NCI-H69 (cell line): ENCODE measurements at places on chromosomes 4 and X.

GRCh38 chrX:152635941-152636340 is 1.8 kb upstream of the GABRQ start:
- DNase-seq, result peak; percentile 62

- no peak for DNase-seq
Measured at GRCh38 chr4:53498706-53499105, 92.6 kb downstream of the LNX1 start.

DNA sequence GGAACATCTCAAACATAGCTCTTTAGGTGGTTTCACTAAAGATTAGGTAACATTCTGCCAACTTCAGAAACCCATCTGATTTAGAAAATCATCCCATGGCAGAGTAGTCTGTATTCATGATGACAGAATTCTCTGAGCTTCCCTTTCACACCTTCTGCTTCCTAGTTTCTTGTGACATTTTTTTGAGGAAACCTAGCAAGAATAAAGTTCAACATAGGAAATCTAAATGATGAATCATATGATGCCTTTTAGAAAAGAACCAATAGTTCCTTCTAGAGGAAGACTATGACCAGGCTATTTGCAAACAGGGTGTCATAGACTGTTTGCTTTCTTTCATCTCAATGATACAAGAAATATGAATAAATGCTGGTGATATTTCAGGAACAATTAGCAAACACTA is 49.8 kb upstream of the CAMK2D start:
- DNase-seq, result no peak

GRCh38 chr4:83208371-83209365 is 75.9 kb downstream of the COQ2 start:
- peak; percentile 1 for DNase-seq

- no peak for DNase-seq
Measured at GRCh38 chrX:13287816-13288215, 32.0 kb downstream of the ATXN3L start.

- no peak for DNase-seq
Measured at GRCh38 chrX:83829874-83830273, 31.1 kb upstream of the CYLC1 start.

GRCh38 chr4:7753271-7753670 is 186.4 kb downstream of the AFAP1 start:
- DNase-seq, result no peak

DNA sequence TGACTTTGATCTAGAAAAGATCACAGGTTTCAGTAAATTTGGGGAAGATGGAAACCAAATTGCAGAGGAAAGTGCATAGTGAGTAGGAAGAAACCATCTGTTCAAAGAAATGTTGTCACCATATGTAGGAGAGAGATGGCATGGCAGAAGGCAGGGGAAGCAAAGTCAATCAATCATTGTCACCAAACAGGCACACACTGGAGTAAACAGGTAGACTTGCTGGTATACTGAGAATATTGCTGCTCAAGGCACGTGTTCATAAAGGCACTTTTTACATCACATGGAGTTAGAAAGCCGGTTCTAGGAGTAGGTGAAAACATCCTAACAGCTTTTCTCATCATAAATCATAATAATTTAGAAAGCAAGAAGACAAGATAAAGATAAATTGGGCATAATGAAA is 550.5 kb upstream of the FAT1 start:
- peak; percentile 67 for DNase-seq

DNA sequence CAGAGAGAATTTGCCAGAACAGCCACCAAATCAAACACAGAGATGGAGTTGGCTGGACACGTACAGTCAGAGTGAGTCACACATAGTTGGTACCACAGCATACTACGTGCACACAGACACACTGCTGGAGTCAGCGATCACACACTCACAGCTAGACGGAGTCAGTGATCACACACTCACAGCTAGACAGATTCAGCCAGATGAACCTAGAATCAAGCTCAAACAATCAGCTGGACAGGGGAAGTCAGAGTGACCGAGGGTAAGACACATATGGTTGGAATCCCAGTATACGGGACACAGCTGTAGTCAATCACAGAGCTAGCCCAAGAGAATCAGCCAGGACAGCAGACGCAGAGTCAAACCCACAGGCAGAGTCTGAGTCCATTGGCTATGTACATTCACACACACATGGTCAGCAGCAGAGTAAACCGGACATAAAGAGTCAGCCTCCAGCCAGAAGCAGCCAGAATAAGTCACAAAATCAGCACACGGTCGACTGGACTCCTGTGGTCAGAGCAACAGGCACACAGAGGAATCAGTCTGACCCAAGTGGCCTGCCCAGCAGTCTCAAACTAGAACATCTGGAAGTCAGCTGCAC is 4.6 kb downstream of the SLC38A5 start:
- no peak for DNase-seq

- DNase-seq, result no peak
Measured at GRCh38 chrX:152925835-152926234, 28.0 kb downstream of the ZNF185 start.

GRCh38 chr4:89876548-89876947 is 18.1 kb upstream of the MMRN1 start:
- DNase-seq, result no peak

DNA sequence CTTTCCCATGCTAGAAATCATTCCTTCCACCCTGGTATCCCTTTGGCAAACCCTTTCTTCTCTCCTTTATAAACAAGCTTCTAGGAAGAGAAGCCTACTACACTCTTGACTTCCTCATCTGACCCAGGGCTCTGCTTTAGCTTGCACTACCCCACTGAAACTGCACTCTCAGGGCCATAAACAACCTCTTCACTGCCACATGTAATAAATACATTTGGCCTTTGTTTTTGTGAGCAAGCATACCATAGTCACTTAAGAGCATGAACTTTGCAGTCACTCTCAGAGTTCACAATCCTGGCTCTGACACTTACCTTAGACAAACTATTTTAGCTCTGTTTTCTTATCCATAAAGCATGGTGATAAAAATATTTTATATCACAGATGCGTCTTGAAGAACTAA is 50.7 kb upstream of the USP38 start:
- DNase-seq, result no peak

GRCh38 chrX:17986440-17986839 is 125.3 kb upstream of the RAI2 start:
- DNase-seq, result no peak

GRCh38 chr4:160836431-160836830 is 1327.4 kb downstream of the FSTL5 start:
- DNase-seq, result peak; percentile 39

DNA sequence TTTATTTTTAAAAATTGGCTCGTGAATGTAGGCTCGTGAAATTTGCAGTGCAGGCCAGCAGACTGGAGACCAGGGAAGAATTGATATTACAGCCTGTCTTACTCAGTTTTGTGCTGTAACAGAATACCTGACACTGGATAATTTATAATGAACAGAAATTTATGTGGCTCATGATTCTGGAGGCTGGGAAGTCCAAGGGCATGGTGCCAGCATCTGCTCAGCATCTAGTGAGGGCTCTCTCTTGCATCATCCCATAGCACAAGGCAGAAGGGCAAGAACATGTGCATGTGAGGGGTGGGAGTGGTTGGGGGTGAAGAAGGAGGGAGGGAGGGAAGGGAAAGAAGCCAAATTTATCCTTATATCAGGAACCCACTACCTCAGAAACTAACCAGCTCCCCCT is 13.7 kb upstream of the CLTRN start:
- DNase-seq, result no peak

- peak; percentile 9 for DNase-seq
Measured at GRCh38 chr4:128355305-128355704, 67.7 kb upstream of the PGRMC2 start.

GRCh38 chrX:12700745-12701144 is 90.5 kb upstream of the PRPS2 start:
- peak; percentile 26 for DNase-seq

DNA sequence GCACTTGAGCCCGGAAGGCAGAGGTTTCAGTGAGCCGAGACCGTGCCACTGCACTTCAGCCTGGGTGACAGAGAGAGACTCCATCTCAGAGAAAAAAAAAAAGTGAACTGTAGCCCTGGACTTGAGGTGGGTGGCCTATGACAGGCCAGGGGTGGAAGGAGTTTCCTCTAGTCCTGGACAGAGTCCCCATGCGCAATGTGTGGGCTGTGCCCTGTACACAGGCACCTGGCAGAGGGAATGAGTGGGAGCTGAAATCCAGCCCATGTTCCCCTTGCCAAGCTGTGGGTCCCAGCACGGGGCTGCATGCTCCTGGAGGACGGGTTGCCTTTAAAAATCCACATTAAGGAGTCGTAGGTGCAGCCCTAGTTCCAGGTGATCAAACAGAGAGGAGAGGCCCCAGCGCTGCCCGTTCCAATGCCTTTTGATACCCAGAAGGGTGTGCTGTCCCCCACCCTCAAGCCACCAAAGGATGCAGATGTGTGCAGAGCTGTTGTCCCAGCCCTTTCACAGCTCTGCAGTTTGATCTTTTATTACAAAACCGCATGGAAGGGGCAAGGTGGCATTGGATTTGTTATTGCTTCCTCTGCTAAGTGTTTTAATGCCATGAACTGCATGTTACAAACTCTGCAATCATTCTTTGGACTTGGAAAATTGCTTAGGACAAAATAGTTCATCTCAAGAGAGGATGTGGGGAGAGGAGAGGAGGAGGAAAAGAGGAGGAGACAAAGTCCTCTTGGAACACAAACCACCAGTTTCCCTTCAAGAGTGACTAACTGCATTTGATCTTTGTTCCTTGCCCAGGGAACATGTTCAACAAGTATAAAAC is 38.0 kb upstream of the PDK3 start:
- no peak for DNase-seq

GRCh38 chrX:38311743-38312142 is 15.6 kb downstream of the RPGR start:
- no peak for DNase-seq

DNA sequence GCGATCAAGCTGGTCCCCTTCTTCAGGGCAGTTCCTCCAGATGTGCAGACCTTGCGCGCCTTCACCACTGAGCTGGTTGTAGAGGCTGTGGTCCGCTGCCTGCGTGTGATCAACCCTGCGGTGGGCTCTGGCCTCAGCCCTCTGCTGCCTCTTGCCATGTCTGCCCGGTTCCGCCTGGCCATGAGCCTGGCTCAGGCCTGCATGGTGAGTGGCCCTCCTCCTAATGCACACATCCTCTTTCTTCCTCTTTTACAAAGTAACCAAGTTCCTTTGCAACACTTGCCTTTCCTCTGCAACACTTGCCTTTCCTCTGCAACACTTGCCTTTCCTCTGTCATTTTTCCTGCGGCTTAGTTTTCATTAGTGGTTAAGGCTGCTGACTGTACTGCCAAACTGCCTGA is 1.8 kb downstream of the CCDC22 start:
- no peak for DNase-seq

- peak; percentile 11 for DNase-seq
Measured at GRCh38 chr4:74158466-74159142, 686 bp downstream of the MTHFD2L start.

- DNase-seq, result no peak
Measured at GRCh38 chr4:48147621-48148020, 13.6 kb upstream of the TXK start.

DNA sequence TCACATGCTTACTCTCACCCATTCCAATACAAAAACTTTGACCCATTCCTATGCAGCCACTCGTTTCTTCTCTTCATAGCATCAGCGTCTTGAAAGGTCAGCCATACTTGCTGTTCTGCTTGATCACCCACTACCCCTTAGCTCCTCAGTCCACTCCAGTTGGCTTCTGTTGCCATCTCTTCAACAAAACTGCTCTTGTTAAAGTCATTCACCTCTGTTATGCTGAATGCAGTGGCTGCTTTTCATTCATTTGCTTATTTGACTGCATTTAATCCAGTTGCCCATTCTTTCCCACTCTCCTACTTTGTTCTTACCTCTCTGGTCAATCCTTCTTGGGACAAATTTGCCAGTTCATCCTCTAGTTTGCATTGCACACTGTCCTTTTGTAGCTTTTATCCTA is 24.9 kb downstream of the CEP135 start:
- DNase-seq, result no peak
